ENCODE measurements at places on chromosomes 4 and X.

GRCh38 chrX:65644621-65645289 is 22.7 kb upstream of the MSN start:
- DNase-seq, result no peak

DNA sequence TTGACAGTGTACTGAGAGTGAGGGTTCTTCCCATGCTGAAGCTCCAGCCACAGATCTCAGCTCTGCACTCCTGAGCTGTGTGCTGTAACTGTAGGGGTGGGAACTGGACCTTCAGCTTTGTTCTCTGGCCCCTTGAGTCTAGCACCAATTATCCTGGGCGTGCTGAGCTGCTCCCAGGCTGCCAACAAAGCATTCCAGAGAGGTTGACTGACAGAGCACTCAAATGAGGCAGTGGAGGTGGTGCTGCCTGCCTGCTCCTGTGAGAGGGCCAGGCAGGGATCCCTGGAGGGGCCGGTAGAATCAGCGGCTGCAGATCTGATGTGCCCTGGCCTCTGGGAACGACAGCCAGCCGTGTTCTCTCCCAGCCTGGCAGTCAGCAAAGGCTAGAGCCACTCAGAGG is 375.7 kb upstream of the AADAT start:
- DNase-seq, result no peak

DNA sequence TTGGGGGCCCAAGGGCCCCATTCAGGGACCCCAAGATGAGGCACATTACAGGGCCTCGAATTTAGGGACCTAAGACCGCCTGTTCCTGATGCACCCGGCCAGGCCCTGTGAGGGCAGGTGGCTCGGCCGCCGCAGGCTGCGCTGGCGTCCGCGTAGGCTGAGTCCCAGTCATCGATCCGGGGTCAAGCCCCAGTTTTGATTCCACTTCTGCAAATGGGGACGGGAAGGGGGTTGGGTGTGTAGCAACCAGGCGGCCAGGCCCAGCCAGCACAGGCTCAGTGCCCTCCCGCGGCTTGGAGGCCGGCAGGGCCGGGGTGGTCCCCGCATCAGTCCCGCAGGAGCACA is 327 bp downstream of the PNPLA4 start:
- DNase-seq, result no peak

DNA sequence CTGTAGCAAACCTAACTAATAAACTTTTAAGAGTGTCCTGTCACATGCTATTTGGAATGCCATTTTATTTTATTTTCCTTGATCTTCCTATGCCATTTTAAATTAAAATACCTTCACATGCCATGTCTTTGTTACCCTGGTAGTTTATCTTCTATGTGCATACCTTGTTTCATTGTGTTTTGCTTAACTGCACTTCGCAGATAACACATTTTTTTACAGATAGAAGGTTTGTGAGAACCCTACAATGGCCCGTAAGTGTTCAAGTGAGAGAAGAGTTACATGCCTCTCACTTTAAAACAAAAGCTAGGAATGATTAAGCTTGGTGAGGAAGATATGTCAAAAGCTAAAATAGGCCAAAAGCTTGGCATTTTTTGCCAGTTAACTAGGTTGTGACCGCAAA is 744.1 kb downstream of the STIM2 start:
- DNase-seq, result no peak

DNA sequence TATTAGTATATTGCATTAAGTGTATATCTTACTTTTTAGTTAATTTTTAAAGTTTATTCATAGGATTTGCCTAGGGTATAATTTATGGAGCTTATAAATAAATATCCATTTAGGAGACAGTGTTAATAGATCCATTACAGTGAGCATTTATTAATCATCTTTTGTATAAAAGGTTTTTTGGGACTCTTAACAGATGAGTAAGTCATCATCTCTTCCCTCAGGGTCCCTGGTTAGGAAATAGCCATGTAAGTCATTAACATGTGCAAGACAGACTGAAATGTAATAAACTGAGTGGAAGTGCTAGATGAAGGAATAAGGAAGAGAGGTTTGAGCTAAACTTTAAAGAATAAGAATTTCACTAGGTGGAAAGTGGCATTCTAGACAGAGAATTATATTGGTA is 69.2 kb downstream of the PAQR3 start:
- no peak for DNase-seq

GRCh38 chr4:88616275-88617150 is 24.2 kb downstream of the HERC3 start:
- no peak for DNase-seq

GRCh38 chr4:153520801-153521329 is 54.7 kb downstream of the TMEM131L start:
- DNase-seq, result no peak

- no peak for DNase-seq
Measured at GRCh38 chr4:86160426-86160825, 199.4 kb downstream of the MAPK10 start.

- DNase-seq, result no peak
Measured at GRCh38 chrX:133749951-133750350, 235.4 kb downstream of the GPC3 start.

DNA sequence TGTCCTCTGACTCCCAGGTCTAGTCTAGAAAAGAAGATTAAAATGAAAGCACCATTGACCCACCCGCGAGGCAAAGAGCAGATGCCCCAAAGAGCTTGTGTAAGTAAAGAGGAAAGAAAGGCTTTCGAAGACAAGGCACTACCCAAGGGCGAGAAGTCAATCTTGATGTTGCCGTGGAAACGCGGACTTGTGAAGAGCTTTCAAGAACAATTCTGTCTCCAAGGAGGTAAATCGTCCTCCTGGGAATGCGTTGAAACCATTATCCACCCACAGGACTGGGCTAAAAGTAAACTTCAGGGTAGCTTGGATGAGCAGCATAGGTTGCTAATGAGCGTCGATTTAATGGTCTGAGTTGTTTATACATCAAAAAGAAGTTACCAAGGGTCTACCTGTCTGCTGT is 189.3 kb downstream of the DHRSX start:
- no peak for DNase-seq

GRCh38 chr4:71732066-71732465 is 51.8 kb downstream of the GC start:
- DNase-seq, result no peak

- DNase-seq, result no peak
Measured at GRCh38 chrX:66191563-66191962, 27.5 kb downstream of the HEPH start.
